CD4-positive, CD25-positive, alpha-beta regulatory T cell (primary cell): ENCODE measurements at places on chromosomes 5 and 9.
A peak's percentile ranks its signal among the peaks of the same experiment; 100 is the strongest.

GRCh38 chr9:90871327-90871935 is 69.8 kb downstream of the SYK start:
- DNase-seq = no peak

DNA sequence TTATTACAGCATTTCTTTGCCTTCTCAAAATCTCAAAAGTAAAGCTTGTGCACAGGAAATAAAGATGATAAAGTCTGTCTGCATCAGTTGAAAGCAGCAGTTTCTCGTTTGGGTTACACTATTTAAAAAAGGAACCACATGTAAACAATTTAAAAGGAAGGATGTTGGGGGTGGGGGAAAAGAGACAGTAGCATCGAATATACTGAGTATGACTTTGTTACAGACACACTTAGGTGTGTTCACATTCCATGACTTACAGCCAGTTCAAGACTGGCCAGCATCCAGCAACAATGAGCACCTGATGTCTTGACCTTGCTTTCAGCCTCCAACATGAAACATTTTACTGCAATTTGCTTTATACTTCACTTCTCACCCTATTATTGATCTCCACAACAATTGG is 8.7 kb downstream of the GAPT start:
- DNase-seq = no peak

DNA sequence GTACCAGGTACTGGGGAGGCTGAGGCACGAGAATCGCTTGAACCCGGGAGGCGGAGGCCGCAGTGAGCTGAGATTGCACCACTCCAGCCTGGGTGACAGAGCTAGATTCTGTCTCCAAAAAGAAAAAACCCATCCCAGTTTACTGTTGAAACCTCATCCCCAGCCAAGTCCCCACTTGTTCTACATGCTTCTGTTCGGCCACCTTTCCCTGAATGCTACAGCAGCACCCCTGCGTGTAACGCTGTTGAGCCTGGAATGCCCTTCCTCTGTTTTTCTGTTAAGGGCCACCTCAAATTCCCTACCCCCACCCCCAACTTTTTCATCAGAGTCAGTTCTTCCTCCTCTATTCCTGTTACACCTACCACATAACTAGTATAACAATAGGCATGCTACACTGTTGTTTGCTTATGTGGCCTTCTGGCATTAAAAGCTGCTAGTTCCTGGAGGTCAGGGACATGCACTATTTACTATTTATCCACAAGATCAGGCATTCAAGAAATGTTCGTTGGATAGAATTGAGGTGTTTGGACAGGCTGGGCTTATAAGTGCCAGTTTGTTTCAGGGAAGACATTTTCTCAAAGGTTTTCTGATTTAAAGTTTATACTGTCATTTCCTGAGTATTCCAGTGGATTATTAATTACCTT is 47.1 kb upstream of the C5orf47 start:
- DNase-seq = no peak

DNA sequence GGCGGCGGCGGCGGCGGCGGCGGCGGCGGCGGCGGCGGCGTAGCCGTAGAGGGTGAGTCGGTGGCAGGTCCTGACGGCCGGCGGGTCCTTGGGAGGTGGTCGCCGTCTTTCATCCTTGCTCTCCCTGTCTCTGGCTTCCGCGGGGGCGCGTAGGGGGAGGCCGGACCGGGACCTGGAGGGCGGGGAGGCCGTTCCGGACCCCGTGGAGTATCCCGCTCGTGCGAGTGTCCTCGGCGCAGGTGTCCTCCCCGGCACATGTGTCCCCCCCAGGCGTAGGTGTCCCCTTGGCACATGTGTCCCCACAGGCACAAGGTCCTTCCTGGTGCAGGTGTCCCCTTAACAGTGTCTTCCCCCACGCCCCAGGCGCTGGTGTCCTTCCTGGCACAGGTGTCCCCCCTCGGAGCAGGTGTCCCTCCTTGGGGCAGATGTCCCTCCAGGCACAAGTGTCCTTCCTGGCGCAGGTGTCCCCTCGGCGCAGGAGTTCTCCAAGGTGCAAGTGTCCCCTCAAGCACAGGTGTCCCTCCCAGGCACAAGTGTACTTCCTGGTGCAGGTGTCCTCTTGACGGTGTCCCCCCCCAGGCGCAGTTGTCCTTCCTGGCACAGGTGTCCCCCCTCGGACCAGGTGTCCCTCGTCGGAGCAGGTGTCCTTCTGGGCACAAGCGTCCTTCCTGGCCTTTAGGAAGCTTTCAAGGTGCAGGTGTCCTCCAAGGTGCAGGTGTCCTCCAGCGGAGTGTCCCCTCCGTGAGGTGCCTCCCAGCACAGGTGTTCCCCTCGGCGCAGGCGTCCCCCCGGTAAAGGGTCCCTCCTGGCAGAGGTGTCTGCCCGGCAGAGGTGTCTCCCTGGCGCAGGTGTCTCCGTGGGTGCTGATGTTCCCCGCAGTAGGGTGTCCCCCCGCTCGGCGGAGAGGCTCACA is 519 bp downstream of the EXOC3 start:
- no peak for DNase-seq

- DNase-seq = no peak
These were observed 226.0 kb upstream of the DMAC1 start for GRCh38 chr9:8025551-8025950.

GRCh38 chr5:56422076-56422762 is 189.1 kb upstream of the ANKRD55 start:
- DNase-seq = no peak

DNA sequence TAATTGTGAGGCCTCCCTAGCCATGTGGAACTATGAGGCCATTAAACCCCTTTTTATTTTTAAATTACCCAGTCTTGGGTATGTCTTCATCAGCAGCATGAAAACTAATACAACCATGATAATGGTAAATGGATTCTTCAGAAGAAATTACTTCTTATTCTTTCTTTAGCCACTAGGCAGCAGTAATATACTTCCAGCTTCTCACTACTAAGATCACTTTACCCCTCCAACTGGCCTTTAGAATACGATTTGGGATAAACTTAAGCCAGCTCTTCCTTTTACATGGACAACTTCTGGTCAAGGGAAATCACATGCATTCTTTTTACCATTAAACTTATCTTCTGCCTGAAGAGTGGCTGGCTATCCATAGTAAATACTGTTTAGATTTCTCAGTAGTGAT is 355.4 kb downstream of the MAN2A1 start:
- DNase-seq = no peak

DNA sequence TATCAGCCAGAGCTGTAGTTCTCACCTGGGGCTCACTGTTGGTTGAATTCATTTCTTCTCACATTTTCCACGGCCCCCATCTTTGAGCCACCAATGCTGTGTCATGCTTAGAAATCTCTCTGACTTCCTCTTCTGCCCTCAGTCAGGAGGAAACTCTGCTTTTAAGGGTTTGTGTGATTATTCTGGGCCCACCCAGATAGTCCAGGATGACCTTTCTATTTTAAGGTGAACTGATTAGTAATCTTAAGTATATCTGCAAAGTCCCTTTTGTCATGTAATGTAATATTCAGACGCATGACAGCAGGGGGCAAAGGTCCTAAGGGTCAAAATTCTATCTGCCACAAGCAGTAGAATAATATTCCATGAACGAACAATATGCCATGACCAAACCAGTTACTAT is 88.4 kb downstream of the AK8 start:
- no peak for DNase-seq

DNA sequence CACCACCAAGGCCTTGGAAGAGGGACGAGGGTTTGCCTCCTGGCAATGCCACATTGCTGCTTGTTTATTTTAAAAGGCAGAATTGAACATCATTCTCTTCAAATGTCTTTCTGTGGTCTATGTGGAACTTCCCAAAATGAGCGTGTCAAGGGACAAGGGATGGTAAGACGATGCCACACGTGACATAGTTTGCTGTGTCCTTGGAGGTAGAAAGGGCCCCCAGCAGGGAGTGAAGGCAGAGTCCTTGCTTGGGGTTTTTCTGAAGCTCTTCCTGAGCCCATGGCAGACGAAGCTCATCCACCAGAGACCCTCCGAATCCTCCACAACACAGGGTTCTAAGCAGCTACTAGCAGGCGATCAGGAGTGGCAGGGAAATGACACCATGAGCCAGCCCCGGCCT is 28.3 kb downstream of the PRRX2 start:
- no peak for DNase-seq

DNA sequence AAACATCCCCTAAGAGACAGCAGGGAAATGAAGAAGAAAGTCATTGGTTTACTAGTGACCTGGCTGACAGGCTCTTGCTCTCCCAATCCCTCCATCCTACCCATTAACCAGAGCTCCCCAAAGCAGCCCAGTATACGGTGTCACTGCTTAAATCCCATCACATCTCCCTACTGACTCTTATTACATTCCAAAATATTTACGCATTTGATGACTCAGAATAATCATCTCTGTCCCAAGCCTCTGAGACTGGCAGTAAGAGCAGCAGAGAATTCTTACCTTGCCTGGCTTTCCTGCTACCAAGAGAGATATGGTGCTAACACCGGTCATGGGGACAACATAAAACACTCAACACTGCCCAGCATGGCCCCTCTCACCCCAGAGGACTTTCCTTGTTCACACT is 20.2 kb upstream of the WHRN start:
- DNase-seq = no peak

DNA sequence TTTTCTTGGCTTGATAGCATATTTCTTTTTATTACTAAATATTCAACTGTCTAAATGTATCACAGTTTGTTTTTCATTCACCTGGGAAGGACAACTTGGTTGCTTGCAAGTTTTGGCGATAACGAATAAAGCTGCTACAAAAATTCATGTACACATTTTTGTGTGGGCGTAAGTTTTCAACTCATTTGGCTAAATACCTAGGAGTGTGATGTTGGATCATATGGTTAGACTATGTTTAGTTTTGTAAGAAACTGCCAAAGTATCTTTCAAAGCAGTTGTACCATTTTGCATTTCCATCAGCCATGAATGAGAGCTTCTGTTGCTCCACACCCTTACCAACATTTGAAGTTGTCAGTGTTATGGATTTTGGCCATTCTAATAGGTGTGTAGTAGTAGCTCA is 428.0 kb downstream of the ACTL7B start:
- DNase-seq = no peak

GRCh38 chr5:153793699-153794098 is 245.0 kb downstream of the FAM114A2 start:
- DNase-seq = no peak

- no peak for DNase-seq
These were observed 6.0 kb upstream of the HTR4 start for GRCh38 chr5:148660346-148660660.

DNA sequence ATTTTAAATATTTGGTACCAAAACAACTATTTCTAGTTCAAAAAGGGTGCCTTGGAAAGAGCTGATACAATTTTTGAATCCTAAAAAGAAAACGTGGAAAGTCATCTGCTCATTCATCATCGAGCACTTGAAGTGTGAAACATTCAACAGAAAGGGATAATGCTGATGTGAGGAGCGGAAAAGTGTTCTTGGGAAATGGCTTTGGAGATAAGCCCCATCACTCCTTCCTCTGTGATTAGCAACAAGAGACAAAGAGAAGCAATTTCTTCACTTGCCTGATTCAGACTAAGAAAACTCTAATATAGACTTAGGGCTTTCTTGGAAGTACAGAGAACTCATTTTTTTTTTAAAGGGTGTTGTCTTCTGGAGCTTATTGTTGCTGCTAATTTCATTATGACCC is 74.9 kb downstream of the C9orf152 start:
- DNase-seq = no peak

DNA sequence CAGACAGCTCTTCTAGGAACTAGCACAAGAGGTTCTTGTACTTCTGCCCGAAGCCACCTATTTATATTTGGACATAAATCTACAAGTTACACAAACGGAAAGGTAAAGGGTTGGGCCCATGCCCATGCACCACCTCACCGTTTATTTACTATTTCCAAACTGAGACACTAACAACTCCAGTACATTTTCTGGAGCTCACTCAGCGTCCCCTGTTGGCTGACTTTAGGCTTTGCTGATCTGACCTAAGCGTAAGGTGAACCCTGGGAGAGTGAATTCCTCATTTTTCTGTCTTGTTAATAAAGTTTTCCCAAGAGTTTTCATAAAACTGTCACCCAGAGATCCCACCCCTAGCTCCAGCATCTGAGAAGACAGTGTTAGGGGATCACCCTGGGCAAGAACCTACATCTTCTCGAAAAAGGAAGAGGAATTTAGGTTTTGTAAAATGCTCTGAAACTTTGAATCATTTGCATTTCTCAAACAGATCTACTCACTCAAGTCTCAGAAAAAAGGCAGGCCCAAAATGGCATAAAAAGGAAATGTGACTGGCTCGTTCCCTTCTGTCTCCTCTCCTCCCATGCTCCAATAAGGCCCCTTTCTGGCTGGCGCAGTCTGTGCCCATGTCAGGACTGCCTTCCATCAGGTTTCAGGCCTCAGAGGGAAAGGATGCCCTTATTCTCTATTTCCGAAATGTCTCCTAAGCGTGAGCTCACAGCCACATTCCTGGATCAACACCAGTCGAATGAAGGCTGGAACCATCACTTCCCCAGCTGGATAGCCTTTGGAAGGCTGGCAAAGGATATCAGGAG is 201.3 kb downstream of the FANCC start:
- no peak for DNase-seq

GRCh38 chr9:22157828-22158227 is 148.7 kb upstream of the CDKN2B start:
- DNase-seq = no peak

- DNase-seq = no peak
These were observed 48.2 kb upstream of the ANGPTL2 start for GRCh38 chr9:127170652-127171051.

DNA sequence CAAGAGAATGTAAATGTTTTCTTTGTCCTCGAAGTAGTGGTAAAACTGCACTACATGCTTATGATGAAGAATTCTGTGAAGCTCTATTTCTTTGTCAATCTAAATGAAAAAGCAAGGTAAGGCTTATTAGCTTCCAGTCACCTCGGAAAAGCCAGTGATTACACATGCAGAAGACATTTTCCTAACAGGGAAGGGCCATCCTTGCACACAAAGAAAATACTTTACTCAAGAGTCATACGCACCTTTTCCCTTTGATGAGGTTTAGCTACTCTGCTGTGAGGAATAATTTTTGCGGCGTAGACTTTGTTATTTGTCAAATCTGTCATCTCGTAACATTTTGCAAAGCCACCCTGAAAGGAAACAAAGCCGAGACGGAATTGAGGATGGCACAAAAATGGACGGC is 1.1 kb downstream of the PLK2 start:
- no peak for DNase-seq

GRCh38 chr9:32384364-32385151 is at the start of gene ACO1:
ACO1 (plus strand) TSS chr9:32384643; CDS start chr9:32405507, 20,864 bp downstream.
- DNase-seq = peak; percentile 83

- no peak for DNase-seq
These were observed 38.9 kb downstream of the COL5A1 start for GRCh38 chr9:134680393-134681060.
